Sciatic nerve (tissue), 2 donors: ENCODE measurements at places on chromosomes 16 and 17. TPM values are rescaled to one million over a fixed set of nuclear protein-coding genes. Genes with fewer than 3 reads are reported as not detected.

- no peak for DNase-seq
Observed at GRCh38 chr16:27385398-27385797, 16.6 kb upstream of the IL21R start.

DNA sequence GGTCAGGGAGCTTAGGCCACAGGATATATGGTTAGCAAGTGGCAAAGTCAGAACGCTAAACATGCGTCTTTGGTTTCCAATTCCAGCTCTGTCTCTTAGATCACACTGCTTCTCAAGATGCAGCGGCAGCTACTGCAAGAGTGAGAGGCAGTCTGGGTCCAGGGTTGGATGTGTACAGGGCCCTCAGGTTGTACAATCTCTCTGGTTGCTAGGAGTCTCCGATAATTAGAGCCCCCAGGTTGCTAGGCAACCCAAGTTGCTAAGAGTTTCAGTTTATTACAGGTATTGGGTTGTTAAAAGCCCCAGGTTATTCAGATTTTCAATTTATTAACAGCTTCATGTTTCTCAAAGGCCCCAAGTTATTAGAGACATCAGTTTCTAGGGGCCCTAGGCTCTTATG is 15.5 kb upstream of the SPACA3 start:
- DNase-seq, result no peak

DNA sequence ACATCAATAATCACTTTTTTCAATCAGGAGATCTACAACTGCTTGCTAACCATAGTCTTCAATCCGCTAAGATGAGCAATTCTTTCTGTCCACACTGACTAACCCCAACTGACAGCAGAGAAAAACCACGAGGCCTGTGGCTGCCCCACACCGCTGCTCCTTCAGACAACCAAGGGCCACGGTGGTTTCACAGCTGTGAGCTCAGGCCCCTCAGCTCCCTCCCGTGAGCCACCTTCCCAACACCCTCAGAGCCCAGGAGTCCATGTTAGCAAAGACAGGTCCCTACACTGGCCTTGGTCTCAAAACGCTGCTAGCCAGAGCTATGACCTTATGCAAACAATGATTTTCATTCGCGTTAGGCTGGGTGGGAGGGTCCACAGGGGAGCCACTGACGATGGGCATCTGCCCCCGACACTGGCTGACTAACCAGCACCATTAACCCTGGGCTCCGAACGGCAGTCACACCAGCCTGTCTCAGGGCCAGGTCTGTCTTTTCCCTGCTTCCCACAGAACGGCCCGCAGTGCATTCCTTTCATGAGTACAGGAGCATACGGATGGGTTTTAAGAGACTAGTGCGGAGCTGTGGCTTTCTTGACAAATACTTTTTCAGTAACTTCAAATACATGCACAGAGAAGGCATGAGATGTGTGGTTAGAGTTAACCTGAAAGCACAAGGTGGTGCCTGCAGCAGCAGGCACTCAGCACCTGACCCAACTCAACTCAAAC is 67.3 kb downstream of the ANKRD11 start:
- DNase-seq, result no peak

DNA sequence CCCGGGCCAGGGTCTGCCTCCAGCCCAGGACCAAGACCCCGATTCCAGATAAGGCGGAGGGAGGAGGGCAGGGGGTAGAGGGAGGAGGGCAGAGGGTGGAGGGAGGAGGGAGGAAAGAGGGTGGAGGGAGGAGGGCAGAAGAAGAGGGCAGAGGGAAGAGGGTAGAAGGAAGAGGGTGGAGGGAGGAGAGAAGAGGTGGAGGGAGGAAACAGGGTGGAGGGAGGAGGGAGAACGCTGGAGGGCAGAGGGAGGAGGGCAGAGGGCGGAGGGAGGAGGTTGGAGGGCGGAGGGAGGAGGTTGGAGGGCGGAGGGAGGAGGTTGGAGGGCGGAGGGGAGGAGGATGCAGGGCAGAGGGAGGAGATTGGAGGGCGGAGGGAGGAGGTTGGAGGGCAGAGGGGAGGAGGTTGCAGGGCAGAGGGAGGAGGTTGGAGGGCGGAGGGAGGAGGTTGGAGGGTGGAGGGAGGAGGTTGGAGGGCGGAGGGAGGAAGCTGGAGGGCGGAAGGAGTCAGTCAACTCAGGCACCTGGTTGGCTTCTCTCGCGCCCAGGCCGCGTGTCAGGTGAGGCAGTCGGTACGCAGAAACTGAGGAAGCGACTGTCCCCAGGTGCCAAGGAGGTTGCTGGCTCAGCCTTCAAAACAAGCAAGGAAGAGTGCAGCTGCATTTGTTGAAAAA is 65.2 kb downstream of the KLHDC4 start:
- DNase-seq, result no peak

- no peak for DNase-seq
Observed at GRCh38 chr17:60901806-60902205, 224.2 kb downstream of the BCAS3 start.

DNA sequence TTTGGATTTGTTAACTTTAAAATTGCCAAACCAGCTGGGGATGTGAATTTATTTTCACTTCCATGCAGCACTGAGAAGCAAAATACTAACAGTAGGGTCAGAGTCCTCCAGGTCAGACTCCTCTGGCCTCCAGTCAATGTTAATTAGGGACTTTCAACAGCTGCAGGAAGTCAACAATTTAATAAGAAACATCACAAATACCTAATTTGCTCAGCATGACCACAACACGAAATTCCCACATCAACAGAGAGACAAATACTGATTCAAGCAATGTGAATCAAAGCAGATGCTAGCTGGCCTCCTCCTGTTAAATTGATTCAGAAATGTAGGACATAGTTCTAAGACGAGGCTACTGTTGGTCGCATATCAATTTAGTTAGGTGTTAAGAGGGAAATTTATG is 111.7 kb downstream of the ABCA8 start:
- DNase-seq, result no peak

DNA sequence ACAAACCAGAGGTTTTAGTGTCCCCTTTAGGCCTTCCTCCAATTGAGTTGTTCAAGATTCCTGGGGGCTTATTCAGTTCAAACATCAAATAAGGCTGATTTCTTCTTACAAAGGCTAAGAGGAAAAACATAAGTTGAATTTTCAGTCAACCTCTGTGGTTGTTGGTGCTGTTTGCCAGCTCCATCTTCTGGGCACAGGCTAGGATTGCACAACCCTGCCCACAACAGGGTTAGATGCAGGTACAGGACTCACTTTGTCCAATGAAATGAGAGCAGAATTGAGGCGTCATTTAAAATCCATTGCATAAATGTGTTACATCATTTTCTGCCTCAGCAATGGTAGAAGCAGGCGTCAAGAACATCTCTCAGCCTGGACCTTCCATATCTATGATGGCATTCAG is 173.3 kb downstream of the PMP22 start:
- no peak for DNase-seq

DNA sequence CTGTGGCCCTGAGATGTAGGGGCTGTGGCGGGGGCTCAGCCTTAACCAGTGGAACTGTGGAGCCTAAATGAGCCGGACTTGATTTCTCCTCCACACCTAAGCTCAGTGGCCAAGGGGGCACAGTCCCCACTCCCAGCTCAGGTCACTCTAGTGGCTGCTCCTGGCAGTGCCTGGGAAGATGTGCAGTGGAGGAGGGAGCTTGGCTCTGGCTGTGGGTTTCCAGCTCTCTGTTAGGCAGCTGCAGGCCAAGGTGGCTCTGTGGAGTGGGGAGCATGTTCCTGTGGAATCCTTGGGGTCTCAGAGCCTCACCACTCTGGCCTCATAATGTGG is 76.3 kb downstream of the AMFR start:
- no peak for DNase-seq

DNA sequence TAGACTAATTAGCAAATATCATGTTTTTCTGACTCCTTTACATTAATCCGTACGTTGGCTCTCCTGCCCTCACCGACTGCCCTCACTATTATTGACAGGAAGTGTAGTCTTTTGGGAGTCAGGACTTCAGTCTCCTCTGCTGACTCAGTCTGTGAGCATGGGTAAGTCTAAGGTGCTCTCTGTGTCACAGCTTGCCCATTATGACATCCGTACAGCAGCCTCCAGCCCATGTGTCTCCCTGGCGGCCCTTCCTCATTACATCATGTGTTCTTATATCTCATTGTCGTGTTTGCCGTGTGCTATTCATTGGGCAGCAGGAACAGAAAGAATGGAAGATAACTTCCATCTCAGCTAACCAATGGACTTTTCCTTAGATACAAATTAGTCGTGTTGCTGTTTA is 77.5 kb downstream of the MRTFB start:
- DNase-seq, result no peak

- DNase-seq, result no peak
Observed at GRCh38 chr17:79224476-79224875, 149.9 kb downstream of the ENGASE start.

DNA sequence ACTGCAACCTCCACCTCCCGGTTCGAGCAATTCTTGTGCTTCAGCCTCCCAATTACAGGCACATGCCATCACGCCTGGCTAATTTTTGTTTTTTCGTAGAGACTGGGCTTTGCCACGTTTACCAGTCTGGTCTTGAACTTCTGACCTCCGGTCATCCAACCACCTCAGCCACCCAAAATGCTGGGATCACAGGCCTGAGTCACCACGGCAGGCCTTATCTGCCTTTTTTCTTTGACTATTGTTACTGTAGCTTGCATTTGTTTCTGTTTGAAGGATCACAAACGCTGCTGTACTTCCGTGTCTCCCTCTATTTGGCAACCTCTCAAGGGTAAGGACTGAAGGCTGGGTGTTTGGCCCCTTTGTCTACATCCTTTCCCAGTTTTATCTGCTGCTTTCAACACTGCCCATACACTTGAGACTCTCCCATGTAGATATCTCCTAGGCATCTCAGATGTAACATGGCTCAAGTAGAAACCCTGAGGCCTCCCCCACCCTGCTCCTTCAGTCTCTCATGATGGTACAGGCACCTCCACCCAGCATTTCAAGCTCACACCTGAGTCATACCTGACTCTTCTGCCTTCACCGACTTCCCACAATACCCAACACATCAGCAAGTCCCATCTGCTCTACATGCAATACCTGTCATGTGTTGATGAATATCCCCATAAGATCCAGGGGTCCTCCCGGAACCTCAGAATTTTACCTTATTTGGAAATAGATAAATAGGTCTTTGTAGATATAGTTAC is 219.0 kb downstream of the CPPED1 start:
- peak; percentile 17 for DNase-seq

DNA sequence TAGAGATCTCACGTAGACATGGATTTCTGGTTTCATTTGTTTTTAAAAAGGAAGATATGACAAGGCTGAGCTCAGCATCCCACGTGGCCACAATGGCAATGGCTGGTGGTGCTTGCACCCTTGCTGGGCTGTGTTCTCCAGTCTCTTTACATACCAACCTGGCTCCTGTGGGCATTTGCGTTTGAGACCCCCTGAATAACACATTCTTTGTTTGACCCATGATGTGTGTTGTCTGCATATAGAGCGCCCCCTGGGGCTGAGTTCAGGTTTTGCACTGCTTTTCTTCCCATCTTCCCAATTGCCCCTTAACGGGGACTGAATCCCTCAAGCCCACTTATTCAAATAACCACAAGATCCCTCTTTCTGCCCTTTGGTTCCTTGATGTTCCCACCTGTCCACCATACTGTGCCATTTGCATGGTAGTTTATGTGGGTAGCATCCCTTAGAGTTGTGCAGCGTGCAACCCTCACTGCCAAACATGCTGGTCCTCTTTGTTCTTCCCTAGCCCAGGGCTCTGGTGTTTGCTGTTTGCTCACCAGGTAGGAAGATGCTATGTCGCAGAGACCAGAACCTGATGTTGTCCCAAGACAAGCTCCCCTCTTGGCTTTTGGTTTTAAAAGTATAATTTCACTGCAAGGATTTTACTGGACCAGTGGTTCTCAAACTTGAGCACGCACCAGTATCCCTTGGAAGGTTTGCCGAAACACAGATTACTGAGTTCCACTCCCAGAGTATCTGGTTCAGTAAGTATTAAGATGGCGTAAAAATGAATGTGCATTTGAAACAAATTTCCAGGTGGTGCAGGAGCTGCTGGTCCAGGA is 38.5 kb upstream of the NKD1 start:
- no peak for DNase-seq

DNA sequence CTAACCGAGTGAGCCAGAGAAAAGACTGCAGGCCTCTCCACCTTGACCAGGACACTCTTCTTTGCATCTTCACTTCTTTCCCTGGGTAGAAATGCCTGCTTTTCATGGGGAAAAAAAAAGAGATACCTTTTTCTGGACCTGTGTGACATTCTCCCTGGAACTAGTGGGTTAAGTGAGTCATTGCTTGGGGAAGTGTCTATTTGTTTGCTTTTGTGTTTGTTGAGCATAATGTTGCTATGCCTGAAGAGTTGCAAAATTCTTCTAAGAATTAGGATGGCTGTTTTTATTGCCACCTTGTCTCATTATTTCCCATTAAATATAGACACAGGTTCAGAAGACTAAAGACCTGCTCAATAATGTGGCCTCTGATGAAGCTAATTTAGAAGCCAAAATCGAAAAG is 18.8 kb downstream of the CLUAP1 start:
- no peak for DNase-seq

DNA sequence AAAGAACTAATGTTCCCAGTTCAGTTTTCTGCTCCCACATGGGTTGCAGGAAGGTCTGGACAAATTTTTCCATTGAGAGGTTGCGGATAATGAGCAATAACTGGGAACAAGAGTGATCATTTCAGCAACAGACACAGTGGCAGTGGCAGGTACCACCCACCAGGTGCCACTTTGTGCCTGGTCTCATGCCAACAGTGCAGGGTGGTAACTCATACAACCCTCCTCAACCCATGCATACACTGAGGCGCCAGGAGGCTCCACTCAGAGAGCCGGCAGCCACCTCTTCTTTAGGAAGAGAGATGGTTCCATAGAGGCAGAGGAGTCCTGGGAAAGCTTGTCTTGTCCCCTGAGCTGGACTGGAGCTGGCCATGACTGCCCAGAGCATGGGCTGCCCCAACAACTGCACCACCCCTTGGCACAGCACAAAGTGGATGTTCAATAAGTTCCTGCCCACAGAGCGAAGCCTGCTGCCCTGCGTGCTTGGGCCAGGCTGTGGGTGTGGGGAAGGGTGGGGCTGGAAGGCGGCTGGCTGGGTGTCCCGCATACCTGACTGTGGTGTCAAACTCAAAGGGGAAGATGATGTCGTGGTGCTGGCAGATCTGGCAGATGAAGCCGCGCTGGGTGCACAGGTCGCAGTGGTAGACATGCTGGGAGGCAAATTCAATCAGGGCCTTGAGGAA is 6.4 kb upstream of the ARHGAP27 start:
- DNase-seq, result no peak

GRCh38 chr17:6392609-6393350 is 42.1 kb downstream of the AIPL1 start:
- no peak for DNase-seq

DNA sequence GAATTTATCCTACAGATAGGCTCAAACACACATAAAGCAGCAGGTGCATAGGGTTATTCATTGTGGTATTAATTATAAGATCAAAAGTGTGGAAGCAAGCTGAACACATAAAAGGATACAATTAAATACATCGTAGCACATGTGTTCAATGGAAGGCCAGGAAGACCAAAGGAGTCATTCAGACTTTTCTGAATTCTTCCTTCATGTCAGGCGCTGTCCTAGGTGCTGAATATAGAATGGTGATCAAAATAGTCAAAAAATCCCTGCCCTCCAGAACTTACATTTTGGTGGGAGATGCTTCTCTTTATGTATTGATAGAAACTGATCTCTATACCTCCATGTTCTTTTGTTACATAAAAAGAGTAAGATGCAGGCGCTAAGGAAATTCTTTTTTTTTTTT is 439.0 kb upstream of the ASIC2 start:
- DNase-seq, result no peak

Gene TERB1
- total RNA-seq, result 0.58 TPM

Gene SLC13A2
- total RNA-seq, result not detected

Gene EIF3C
- total RNA-seq, result 306 TPM

Gene IFI35
- 28.1 TPM for total RNA-seq

Gene KRT27
- total RNA-seq, result 1.2 TPM

Gene PIK3R6
- 2.1 TPM for total RNA-seq

Gene NR1D1
- total RNA-seq, result 69.8 TPM

Gene GPR179
- total RNA-seq, result 0.22 TPM

Gene GAS7
- 431 TPM for total RNA-seq

Gene TP53TG3B
- not detected for total RNA-seq

Gene ANKRD40CL
- not detected for total RNA-seq
